KBM-7 (cell line): ENCODE measurements at places on chromosomes 13 and 19.

DNA sequence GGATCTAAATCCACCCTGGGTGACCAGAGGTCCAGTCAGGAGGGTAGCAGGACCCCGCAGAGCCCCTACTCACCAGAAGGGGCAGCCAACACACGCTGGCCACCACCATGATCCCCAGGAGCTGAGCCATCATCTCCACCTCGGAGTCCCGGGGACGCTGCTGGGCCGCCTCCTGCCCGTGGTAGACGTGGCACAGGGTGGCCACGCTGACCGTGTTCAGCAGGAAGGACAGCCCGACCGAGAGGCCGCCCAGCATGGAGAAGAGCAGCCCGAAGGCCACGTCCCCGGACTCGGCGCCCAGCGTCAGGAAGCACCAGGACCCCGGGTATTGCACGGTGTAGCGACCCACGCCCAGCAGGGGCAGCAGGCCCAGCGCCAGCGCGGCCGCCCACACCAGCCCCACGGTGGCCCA lies 6.9 kb downstream of the TBXA2R start:
- DNase-seq, result no peak

DNA sequence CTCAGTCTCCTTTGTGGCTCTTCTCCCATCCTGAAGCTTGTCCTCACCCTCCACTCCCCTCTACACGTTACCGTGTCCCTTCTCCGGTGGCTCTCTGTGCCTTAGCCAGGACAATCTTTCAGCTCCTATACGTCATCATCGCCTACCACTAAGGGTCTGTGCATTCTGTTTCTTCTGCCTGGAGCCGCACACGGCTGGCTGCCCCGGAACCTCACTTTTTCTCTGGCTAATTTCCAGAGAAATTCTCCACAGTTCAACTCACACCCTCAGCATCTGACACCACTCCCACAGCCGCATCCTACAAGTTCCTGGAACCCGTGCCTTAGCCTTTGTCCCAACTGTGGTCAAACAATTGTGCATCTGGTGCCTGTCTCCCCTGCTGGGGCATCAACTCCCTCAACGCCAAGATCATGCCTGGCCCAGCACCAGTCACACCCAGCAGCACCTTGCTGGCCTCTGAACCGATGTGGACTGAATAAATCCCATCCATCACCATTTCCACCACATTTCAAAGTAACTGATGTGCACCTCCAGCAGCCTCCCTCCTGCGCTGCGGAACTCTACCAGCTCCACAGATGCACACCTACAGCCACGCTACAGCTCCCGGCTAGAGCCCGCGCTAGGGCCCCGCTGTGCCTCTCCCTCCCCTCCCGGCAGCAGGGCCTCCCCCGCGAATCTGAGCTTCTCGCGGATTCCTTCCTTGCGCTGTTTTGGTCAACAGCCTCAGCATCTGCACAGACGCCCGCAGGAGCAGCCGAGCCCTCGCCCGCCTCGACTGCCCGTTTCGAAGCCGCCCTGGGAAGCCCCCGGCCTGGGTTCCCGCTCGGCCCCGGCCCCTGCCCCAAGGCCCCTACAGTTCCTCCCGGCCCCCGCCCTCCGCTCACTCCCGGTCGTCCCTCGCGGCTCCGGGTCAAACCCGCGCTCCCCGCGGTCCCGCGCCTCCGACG lies 689 bp downstream of the DCUN1D2 start:
- peak; percentile 55 for DNase-seq

- peak; percentile 39 for DNase-seq
Measured at GRCh38 chr13:36973621-36974295, 25.4 kb downstream of the ALG5 start.

GRCh38 chr13:98848746-98849145 lies 96.3 kb upstream of the SLC15A1 start:
- DNase-seq, result no peak

DNA sequence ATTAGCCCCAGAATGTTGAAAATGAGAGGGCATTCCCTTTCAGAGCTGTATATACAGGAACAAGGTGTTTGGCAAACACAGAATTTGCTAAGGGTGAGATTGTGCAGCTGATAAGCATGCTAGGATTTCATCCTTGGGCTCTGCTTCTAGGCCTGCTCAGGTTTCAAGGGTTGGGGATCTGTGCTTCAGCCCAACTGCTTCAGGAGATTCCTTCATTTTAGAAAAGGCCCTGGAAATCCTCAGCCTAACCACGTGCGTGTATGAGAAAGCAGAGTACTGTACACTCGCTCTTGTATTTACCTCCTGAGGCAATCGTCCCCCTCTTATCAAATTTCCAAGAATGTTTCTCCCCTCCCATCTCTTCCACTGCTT lies 291.6 kb upstream of the ARGLU1 start:
- no peak for DNase-seq

- DNase-seq, result no peak
Measured at GRCh38 chr13:94329277-94329676, 150.2 kb downstream of the DCT start.

GRCh38 chr13:41802684-41803444 lies 158.0 kb downstream of the VWA8 start:
- DNase-seq, result no peak

- peak; percentile 13 for DNase-seq
Measured at GRCh38 chr13:76329004-76329403, 557.2 kb downstream of the KCTD12 start.

- DNase-seq, result no peak
Measured at GRCh38 chr13:64704121-64704649, 2526.0 kb downstream of the PCDH9 start.

GRCh38 chr19:49361438-49362047 lies 673 bp downstream of the TEAD2 start:
- DNase-seq, result no peak

DNA sequence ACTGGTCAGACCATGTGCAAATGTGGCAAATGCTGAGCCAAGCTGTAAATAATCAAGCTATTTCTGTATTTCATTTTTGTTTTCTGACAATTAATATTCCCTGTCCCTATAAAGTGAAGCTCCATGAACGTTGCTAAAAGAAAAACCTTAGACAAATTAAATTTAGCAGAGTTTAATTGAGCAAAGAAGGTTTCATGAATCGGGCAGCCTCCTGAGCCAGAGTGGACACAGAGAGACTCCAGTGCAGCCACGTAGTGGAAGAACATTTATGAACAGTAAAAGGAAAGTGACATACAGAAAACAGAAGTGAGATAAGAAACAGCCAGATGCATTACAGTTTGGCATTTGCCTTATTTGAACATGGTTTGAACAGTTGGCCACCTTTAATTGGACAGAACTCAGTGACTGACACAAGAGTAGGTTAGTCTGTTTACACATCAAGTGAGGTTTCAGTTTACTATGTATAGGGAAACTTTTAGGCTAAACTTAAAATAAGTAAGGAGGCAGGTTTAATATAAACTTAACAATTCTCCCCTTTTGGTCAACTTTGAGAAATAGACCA lies 69.7 kb downstream of the UFM1 start:
- DNase-seq, result no peak

GRCh38 chr13:51557875-51558612 lies 26.2 kb upstream of the WDFY2 start:
- peak; percentile 35 for DNase-seq

DNA sequence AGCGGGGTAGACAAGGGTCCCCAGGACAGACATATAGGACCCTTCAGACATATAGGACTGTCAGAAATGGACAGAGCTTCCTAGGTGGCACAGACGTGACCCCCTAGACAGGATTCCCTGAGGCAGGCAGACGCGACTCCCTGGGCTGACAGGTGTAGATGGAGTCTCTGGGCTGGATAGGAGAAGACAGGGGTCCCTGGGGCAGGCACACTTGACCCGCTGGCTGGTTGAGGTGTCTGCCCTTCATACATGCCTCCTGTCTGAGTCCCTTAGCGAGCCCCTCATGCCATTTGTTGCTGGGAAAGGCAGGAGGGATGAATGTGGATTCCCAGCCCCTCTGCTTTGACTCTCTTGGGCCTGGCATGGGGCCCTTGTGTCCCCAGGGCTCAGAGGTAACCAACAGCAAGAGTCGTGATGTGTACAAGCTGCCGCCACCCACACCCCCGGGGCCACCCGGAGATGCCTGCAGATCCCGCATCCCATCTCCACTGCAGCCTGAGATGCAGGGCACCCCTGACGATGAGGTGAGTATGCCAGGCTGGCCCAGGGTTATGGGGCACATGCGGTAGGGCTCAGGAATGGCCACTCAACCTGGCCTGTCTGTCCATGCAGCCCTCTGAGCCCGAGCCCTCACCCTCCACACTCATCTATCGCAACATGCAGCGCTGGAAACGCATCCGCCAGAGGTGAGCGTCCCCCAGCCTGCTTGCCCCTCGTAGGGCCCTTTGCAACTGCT lies 3.0 kb downstream of the HSPB6 start:
- DNase-seq, result no peak

- DNase-seq, result no peak
Measured at GRCh38 chr13:80086304-80086721, 254.6 kb downstream of the SPRY2 start.

DNA sequence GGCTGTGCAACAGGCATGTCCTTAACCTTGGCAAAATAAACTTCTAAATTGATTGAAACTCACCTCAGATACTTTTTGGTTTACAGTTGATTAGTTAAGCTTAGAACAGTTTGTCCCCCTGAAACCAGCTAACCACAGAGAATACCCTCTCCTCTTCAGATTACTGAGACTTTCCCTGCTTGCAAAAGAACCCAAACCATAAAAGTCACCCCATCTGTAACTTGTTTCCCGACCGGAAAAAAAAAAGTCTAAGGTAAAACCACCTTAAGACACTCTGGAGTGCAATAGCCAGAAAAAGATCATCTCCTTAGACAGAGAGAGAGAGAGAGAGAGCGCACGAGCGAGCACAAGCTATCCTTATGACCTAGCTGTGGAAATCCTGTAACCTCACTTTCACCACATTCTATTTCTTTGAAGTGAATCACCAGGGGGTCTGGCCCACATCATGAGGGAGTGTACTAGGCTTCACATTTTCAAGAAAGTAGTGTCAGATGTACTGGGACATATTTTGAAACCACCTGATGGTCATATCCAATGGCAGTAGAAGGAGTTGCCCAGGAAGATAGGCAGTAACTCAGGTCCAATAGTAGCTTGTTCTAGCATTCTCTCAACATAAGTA lies 11.1 kb upstream of the GTF2F2 start:
- no peak for DNase-seq

GRCh38 chr13:75749407-75749806 lies 113.3 kb downstream of the LMO7 start:
- DNase-seq, result no peak

DNA sequence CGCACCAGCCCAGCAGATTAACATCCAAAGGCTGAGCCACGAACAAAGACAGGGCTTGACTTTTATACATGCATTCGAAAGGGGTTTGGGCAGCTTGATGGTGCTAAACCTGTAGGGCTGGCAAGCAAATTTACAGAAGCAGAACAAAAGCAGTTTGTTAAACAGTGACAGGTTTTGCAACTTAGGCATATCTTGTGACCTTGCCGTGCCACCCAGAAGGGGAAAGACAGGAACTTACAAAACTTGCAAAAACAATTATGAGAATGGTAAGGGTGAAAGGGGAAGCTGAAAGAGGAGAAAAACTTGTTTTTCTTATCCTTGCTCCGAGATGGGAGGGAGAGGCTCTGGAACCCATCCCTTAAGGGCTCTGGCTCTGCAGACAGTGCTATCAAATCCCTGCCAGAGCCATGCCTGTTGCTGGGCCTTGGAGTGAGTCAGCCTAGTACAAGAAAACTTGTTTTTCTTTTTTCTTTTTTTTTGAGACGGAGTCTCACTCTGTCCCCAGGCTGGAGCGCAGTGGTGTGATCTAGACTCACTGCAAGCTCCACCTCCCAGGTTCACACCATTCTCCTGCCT lies 1325.2 kb upstream of the PRR20A start:
- DNase-seq, result peak; percentile 14

DNA sequence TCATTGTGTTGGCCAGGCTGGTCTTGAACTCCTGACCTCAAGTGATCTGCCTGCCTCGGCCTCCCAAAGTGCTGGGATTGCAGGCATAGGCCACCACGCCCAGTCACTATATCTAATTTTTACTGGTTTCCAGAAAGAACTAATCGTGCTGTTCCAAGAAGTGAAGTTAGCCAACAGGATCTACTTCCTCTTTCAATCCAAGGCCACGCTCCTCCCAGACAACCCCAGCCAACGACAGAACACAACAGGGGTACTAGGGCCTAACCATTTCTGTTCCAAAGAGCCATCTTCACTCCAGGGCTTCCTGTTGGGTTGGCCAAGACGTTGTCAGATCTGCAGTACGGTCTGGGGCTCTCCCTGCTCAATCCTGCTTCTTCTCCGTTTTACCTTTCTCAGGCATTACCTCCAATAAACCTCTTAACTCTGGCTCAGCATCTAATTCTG lies 7.0 kb upstream of the LSM14A start:
- peak; percentile 78 for DNase-seq

DNA sequence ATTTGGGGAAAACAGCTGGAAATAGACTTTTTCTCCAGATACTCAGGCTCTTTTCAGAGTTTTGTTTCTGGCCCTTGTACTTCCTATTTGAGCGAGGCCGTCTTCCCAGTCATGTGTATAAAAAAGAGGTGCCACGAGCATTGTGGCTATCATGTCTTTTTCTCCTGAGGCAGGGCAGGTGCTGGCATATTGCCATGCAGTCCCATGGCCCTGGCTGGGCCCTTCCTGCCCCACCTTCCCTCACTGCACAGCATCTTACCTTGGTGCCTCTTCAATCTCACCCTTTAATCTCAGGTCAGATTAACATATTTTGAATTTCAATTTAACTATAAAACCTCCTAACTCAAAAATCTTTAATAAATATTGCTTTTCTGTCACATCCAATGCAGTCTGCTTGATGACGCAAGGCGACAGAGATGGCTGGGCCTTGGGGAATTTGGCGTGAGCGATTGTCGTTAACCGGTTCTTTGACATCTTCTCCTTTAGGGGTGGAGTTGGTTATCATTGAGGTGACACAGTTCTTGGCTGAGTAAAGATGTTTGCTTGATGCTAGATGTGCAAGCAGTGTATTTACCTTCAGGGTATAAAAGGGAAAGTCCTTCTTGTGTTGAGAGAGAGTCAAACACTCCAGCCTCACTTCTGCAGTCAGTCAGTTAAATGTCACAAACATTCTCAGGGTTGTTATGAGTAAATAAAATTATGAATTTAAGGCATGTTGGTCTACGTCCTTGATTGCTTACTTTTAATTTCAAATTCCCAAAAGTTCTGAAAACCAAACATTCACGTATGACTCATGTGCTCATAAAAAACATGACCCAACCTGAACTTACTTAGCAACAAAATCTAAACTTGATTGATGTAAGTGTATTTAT lies 289.9 kb downstream of the MYO16 start:
- DNase-seq, result no peak

GRCh38 chr13:91017669-91018053 lies 329.8 kb upstream of the MIR17HG start:
- DNase-seq, result no peak

GRCh38 chr13:112980434-112980833 lies 11.4 kb downstream of the MCF2L start:
- peak; percentile 24 for DNase-seq

DNA sequence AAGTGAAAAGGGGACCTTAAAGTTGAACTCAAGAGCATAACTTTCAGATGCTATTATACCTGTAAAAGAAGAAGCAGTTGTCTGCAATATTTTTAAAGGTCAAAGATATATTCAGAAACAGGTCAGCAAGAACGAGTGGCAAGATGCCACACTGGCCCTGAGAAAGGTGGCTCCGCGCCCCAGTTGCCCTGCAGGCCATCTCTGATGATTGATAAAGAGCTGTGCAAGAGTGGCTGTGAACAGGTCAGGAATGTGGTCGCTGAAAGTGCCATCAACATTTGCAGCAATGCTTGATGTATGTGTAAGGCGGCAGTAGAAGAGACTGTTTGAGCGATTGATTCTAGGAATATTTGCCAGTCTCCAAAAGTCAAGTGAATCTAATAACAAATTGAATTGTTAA lies 664.2 kb upstream of the SLC10A2 start:
- DNase-seq, result no peak

- peak; percentile 18 for DNase-seq
Measured at GRCh38 chr13:106376401-106377112, 158.9 kb downstream of the EFNB2 start.
